ENCODE measurements at places on chromosomes 11 and 22.

GRCh38 chr11:87894961-87895360 is 280.3 kb downstream of the RAB38 start:
- no peak for DNase-seq

GRCh38 chr11:61777234-61778090 is 14.9 kb downstream of the TMEM258 start:
- DNase-seq, result peak; percentile 29

DNA sequence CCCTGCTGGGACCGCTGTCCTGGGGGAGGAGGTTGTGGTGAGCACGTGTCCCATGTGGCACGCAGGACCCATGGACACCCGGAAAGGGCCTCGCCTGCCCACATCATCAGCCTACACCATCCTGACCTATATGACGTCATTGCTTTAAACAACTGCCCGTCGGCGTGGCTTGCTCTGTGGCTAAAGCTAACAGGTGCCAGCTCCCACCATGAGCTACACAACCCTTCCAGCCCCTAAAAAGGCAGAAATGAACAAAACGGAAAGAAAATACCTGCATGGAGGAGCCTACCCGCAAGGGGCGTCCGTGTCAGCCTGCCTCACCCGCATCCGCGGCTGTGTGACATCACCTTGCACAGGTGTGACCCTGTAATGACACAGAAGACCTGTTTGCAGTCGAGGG is 481.8 kb downstream of the BRD1 start:
- DNase-seq, result no peak

DNA sequence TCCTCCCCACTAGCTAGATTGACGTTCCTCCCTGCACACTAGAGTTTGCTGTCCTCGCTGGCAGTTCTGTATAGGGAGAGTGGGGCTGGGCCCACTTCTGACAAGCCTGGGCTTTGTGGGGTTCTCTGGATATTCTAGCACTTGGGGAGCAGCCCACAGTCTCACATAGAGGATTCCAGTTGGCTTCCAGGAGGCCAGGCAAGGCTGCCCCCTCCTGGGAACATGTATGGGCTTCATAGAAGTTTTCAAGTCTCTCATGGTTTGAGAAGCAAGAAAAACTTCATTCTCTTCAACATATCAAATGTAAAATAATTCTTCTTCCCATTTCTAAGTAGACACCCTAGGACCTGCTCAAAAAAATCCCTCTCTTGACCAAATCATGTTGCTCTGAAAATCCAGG is 87.5 kb downstream of the NAV2 start:
- no peak for DNase-seq

DNA sequence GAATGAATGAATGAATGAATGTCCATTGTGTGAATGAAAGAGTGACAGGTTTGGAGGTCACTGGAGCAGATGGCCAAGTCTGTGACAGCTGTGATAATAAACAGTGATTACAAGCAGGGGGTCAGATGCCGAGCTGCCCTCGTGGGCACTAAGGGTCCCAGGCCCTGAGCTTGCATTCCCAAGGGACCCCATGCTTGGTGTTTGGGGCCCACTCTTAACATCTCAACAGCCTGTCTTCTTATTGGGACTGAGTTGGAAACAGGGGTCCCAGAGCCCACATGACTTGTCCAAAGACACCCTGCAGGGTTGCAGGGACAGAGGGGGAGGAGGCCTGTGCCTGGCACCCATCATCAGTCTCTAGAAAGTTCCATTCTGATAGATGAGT is 12.0 kb upstream of the ANO1 start:
- DNase-seq, result no peak

GRCh38 chr11:70243912-70244652 is 26.4 kb upstream of the PPFIA1 start:
- DNase-seq, result no peak

DNA sequence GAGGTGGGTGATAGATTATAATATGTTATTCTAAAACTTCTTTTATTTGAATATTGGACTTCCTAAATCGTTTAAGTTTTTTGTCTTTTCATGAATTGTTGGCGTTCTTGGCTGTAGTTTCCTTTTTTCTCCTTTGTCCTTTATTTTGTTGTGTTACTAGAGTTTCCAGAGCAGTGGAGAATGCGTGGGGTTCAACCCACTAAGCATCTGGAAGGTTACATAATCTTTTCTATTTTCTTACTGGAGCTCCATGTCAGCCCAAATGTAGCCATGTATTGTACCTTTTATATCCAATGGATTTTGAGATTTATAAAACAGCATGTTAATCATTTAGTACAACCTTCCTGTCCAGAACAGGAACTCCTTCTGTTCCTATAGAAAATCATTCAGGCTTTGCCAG is 63.2 kb downstream of the PPP6R3 start:
- no peak for DNase-seq

GRCh38 chr11:60625262-60625661 is 74.2 kb upstream of the MS4A8 start:
- DNase-seq, result no peak

DNA sequence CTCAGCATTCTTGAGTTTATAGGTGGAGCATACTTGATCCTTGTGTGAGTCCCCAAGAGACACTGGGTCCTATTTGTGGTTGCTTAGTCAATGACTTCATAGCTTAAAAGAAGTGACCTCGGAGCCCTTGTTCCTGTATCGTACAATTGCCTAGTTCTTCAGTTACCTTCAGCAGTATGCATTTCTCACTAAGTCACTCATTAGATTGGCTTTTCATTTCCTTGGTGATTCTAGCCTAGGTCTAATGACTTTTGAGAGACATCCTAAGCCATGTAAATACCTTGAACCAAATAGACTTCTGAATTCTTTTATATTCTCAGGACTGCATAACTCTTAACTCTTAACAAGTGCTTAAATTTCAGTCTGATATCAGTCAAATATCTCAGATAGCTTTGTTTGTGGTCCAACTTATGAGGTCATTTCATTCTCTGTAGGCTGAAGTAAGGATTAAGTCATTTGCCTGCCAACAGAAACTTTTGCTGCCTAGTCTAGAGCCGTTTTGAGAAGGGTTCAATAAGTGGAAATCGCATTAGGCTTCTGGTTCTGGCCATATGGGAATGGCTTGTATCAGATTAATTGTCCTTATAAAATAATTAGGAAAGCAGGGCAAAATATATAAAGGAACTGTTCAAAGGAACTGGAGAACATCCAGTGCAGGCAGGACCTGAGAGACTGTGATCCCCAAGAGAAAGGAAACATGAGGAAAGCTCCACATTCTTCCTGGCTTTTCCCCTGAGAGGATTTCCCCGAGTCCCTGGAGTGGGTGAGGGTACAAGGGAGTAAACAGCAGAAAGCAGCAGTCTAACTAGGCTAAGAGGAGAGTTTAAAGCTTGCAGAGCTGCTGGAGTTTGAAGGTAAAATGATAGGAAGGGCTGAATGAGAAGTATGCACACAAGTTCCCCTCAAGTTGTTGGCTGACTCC is 39.9 kb downstream of the TRAF6 start:
- DNase-seq, result no peak

GRCh38 chr11:6578134-6578533 is 25.3 kb downstream of the RRP8 start:
- DNase-seq, result no peak

GRCh38 chr22:44357966-44358465 is 45.3 kb upstream of the SHISAL1 start:
- DNase-seq, result no peak

DNA sequence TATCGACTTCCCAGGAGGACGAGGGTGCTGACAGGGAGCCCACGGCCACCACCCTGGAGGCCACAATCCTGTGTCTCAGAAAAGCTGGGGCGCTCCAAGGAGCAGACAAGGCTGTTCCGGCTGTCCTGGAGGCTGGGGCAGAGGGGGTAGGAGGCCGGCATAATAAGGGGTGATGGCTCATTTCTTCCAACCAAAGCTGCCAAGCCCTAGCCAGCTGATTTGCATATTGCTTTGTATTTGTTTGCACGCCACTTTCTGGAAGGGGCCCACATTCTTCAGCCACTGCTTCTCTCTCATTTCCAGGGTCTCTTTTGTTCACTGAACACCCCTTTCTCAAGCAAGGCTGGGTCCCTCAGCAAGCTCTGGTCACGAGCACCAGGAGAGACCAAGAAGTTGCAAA is 4.7 kb downstream of the PDE2A start:
- DNase-seq, result no peak

DNA sequence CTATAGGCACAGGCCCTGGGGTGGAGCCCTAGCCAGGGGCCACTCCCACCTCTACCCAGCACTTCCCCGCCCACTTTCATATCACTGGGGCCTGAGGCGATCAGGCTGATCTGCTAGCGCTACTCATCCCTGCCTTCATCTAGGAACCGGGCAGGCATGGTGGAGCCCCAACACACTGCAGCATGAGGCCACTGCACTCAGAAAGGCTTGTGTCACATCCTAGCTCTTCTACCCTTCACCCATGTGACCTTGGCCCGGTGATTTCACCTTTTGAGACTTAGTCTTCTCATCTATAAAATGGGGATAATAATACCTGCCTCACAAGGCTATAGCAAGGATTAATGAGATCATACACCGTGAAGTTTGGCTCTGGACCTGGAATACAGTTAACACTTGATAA is 18.1 kb upstream of the GDPD5 start:
- no peak for DNase-seq

DNA sequence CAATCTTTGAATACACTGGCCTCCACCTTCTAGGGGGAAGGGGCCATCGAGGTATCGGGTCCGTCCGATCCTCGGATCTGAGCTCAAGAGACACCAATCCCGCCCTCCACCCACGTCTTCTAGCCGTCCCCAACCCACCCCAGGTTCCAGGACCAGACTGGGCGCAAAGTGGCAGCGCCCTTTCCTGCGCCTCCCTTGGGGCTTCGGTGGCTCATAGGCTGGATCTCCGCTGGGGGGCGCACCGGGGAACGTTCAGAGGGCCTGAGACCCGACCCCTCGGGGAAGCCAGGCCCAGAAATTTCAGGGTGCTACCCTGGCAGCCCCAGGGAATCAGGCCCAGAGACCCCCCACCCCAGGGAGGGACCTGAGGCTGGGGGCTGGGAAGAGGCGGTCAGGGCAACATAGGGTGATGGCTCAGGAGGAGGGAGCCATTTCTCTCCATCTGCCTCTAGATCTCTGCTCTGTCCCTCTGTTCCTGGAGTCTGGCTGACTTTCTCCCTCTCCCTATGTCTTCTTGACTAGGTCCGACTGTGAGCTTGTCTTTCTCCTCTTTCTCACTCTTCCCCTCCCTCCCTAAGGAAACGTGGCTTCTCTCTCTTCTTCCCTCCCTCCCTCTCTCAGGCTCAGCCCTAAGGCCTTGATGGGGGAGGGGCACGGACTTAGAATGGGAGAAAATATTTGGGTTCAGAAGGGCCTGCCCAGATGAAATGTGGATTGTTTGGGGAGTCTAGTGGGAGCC is 1.1 kb downstream of the CREB3L1 start:
- no peak for DNase-seq

DNA sequence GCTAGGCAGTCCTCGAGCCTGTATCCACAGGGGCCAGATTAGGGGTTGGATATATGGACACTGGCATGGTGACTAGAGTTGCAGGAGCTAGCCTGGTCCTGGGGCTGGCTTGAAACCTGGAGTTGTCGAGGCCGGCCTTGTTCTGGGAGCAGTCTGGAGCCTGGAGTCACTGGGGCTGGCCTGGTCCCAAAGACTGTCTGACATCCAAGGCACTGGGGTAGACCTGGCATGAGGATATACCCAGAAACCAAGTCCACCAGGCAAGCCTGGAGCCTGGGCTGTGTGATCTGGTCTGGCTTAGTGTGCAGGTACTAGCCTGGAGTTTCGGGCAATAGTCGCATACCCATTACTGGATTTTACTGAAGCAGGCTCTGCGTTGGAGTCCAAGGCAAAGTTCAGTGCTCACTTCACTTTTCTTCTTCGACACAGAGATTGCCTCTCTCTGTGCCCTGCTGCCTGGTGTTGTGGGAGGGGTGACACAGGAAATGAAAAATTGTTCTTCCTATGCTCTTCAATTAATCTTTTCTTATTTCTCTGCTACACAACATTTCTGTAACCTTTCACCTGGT is 4.3 kb upstream of the GLYATL1 start:
- DNase-seq, result no peak

DNA sequence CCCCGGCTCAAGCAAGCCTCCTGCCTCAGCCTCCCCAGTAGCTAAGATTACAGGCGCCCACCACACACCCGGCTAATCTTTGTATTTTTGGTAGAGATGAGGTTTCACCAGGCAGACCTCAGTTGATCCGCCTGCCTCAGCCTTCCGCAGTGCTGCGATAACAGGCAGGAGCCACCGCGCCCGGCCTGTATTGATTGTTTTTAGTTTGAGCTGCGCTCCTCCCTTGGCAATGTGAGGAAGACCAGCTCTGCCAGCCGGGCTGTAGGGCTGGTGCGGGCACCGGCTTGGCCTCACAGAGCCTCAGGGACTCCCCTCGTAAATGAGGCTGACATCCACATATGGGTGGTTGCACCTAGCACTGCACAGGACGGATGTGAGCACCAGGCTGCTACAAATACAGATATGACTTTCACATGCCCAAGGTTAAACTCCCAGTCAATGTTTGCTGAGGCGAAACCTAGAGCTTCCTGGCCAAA is 7.5 kb upstream of the SLC2A11 start:
- DNase-seq, result no peak

DNA sequence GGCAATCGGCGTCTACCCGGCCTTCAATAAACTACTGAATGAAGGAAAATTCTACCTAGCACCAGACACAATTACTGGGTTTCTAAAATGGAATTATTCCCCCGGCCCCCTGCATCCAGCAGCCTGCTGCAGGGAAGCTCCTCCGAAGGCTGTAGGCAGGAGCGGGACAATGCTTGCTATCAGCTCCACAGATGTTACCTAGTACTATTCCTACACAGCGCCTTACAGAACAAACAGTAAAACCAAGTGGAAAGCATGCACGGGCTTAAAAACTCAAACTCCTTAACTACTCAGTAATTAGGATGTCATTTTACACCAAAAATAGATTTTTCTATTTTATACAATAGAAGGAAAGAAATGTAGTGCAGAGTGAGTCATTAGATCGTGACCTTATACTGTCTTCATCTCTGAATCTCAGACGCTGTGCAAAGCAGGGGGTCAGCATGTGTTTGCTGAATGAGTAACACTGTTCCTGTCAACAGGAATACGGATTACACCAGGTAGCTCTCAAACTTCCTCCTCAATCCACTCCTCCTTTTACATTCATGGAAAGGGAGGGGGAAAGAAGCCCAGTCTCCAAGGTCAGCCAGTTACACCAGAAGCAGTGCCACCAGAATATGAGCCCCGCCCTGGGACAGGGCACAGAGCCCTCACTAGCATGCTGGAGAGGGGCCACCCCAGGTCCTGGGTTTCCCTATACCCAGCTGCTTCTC is 74.9 kb downstream of the PACSIN2 start:
- no peak for DNase-seq
